ENCODE measurements at places on chromosomes 1 and 21.

DNA sequence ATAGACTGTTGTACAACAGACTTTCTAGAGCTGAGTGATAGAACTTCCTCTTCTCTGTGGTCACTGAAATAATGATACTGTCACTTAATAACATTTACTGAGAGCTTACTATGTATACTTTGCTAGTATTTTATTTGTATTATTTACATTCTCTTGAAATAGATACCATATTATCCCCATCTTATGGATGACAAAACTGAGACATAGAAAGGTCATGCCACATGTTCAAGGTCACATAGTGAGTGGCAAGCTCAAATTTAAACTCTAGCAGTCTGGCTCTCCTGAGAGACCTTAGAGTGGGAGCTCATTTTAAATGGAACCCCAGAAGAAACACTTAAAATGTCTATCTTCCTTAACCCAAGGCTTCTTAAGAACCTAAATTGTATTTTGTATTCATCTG lies 266.6 kb upstream of the CAMK1G start:
- peaks cover 18% of the 10 kb centered on the region for H3K4me1 ChIP-seq
- DNase-seq, result no peak
- H3K36me3 ChIP-seq, result no peaks in the 10 kb centered on the region
- H3K4me3 ChIP-seq, result no peak overlapping the region
- no peak overlapping the region for H3K27ac ChIP-seq

GRCh38 chr1:206570529-206570928 lies 41.7 kb downstream of the EIF2D start:
- H3K4me1 ChIP-seq, result peaks cover 13% of the 10 kb centered on the region

GRCh38 chr1:7664893-7665250 lies 106.2 kb upstream of the VAMP3 start:
- no peak overlapping the region for H3K27ac ChIP-seq
- no peak overlapping the region for H3K4me3 ChIP-seq
- peaks cover 14% of the 10 kb centered on the region for H3K4me1 ChIP-seq
- DNase-seq, result no peak
- peaks cover 23% of the 10 kb centered on the region for H3K27me3 ChIP-seq
- no peaks in the 10 kb centered on the region for H3K36me3 ChIP-seq

DNA sequence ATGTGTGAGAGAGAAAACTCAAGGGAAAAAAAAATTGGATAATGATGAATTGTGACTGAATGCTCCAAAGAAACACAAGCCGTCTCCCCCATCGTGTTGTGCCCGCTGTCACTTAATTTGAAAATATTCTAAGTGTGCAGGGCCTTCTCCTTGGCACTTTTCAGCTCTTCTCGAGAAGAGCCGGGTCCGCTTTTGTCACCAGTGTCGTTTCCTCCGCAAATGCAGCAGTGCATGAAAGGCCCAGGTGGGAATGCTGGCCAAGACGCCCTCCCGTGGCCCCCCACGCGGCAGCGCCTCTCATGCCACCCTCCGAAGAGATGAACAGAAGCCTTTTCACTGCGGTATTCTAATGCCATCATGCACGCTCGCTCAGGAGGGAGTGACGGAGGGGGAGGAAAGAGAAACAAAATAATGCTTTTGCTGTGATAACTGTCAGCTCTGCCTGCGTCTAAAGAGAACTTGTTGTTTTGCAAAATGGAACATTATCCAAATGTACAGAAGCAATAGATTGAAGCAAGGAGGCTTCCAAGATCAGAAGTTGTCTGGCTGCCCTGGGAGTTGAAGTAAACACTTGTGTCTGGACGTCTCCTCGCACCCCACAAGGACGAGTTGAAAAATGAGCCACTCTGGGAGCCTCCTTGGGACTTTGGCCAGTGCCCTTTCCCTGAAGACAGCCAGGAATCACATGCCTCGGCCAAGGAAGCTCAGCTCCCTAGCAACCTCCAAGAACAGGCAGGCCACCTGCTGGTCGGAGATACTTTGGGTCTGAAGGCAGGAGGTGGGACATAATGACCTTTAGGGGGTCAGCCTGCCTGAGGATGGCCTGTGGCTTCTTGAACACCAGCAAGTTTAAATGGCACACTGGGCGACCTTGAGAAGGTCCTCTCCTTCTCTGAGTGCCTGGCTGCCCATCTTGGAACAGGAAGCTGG lies 166.1 kb upstream of the ZC3H12A start:
- no peak overlapping the region for H3K4me3 ChIP-seq
- H3K27ac ChIP-seq, result no peak overlapping the region
- no peak for DNase-seq
- H3K36me3 ChIP-seq, result no peaks in the 10 kb centered on the region

DNA sequence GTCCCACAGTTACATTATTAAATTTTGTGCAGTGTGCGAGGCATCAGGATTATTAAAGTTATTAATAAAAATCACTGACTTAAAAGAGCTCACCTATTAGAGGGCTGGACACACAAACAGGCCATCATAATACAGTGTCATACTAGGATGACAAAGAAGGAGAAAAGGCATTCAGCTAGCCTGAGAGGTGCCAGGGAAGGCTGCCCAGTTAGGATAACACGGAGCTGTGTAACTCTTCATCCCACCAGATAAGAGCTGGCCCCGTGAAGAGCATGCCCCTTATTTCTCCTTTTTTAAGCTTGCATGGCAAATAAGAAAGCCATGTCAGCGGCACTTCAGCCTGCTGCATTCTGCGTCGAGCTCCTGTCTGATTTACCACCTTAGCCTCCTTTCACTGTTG lies 109.5 kb downstream of the KCNK1 start:
- DNase-seq, result no peak
- H3K27me3 ChIP-seq, result peaks cover 3% of the 10 kb centered on the region
- no peak overlapping the region for H3K4me3 ChIP-seq
- no peak overlapping the region for H3K27ac ChIP-seq

GRCh38 chr1:118979754-118980575 lies 8.2 kb downstream of the TBX15 start:
- no peak for DNase-seq
- peaks cover 16% of the 10 kb centered on the region for H3K4me1 ChIP-seq
- H3K36me3 ChIP-seq, result peaks cover 25% of the 10 kb centered on the region

DNA sequence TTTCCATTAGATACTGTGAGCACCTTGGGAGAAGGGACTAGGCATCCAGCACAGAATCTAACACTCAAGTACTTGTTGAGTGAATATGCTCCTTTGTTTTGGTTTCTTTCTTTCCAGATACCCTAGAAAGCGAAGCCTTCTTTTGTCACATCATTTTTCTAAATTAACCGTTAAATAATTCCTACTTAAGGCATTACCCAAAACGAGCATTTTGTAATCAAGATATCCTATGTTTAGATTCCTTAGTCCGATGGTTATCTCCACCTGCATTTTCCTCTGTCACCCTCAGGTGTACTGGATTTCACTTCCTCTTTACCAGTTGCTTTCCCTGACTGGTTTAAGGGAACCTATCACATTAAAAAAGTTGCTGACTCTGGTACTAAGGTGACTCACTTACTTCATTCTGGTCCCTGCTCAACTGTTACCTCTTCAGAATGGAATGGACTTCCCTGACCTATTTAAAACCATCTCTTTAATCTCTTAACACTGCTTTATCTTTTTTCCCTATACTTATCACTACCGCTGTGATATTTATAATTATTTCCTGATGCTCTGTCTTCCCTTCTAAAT lies 3.2 kb downstream of the B3GALNT2 start:
- 0 out of 2 replicates have a peak overlapping the region, but pooled peaks have one; percentile 1 for H3K4me3 ChIP-seq
- peaks cover 36% of the 10 kb centered on the region for H3K4me1 ChIP-seq
- H3K27me3 ChIP-seq, result no peaks in the 10 kb centered on the region
- H3K36me3 ChIP-seq, result peaks cover 10% of the 10 kb centered on the region
- peak overlapping the region; percentile 36 for H3K27ac ChIP-seq

All from HFFc6 (cell line).